ENCODE measurements at places on chromosomes 3 and 15.
A peak's percentile ranks its signal among the peaks of the same experiment; 100 is the strongest.

- no peak for DNase-seq
Observed at GRCh38 chr3:46065294-46065705, 38.0 kb upstream of the XCR1 start.

GRCh38 chr3:10974746-10975375, 17.7 kb upstream of the SLC6A1 start:
- no peak for DNase-seq

- no peak for DNase-seq
Observed at GRCh38 chr3:87732294-87732693, 326.5 kb downstream of the CGGBP1 start.

- no peak for DNase-seq
Observed at GRCh38 chr15:95284933-95285421, 1045.5 kb upstream of the NR2F2 start.

DNA sequence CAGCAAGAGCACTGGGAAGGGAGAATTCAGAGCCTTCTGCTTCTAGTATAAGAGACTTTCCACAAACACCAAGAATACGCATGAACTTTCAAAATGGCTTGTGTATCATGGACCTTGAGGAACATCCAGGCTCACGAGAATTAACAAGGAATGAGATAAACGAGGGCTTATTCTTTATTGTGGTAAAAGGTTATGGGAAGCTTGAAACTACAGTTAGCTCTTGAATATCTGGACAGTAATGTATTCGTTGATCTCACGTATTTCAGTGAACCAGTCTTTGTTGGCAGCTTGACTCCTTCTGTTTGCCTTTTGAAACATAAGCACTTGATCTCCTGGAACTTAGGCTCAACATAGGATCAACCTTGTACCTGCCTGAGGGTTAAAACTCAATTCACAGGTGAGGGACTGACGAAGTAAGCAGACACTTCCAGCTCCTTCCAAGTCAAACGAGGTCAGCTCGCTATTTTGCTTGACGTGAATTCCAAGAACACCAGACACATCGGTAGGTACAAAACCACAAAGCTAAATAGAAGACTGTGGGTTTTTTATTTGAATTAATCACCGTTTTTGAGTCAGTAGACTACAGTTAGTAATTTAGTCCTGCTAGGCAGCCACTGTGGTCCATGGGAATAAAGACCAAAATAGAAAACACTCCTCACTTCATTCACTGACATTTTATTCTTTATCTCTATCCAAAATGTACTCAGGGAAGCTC, 30.8 kb downstream of the GALNT15 start:
- DNase-seq: no peak

- DNase-seq: no peak
Observed at GRCh38 chr3:151969026-151969642, 95.7 kb downstream of the SUCNR1 start.

- no peak for DNase-seq
Observed at GRCh38 chr3:171163101-171164066, 136.9 kb upstream of the SLC2A2 start.

DNA sequence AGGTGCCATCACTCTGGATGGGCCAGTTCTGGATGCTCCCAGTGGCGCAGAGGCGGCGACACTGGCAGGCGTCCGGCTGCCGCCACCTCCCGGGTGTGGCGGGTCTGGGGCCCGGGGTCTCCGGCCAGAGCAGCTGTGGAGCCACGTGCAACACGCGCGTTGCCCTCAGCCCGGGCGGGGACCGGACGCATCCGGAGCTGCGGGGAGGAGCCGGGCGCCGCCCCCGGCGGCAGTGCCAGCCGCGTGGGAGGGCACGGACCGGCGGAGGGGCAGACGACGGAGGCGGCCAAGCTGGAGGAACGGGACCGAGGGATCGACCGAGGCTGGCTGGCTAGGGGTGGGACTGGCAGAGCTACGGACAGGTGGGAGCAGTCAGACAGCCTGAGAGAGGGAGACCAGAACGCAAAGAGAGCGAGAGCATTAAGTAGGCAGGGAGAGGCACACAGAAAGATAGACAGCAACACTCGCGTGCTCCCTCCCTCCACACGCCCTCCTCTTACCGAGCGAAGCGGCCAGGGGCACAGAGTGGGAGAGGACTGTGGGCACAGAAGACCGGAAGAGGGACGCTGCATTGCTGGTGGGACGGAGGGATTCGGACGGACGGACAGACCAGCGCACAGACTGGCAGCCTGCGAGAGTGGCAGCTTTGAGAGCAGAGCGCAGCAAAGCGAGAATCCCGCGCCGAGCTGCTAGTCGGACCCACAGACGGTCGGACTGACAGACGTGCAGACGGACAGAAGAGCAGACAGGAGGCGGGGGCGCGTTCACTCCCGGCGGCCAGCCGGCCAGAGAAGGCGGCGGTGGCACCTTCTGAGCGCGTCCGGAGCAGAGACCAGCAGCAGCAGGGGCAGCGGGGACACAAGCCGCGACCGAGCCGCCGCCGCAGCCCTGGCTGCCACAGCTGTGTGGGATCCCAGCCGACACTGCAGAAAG, at the start of gene ARPP21:
ARPP21 (plus strand) TSS at position 272 of the 933 bp plus-strand sequence. CDS start 42,227 bp downstream, outside the sequence.
- DNase-seq: no peak

- DNase-seq: peak; percentile 89
Observed at GRCh38 chr3:126961191-126961790, 21.6 kb upstream of the PLXNA1 start.

- DNase-seq: no peak
Observed at GRCh38 chr3:149688122-149688757, 30.4 kb upstream of the WWTR1 start.

DNA sequence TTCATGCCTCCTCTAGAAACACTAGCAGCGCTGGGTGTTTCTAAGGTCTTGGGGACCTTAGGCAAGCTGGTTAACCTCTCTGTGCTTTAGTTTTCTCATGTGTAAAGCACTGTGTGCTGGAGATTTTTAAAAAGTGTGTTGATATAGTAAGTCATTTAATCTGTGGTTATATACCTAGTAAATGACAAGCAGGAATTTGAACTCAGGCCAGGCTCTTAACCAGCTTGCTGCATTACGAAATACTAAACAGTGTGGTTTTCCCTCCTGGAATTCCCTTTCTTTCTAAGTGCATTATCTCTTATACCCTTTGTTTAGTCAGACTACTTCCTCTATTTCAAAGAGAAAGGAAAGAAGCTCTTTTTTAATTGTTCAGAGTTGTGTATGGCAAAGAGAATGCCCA, 26.5 kb downstream of the NEO1 start:
- DNase-seq: no peak

GRCh38 chr3:197022405-197023231, 7.0 kb downstream of the MELTF start:
- DNase-seq: peak; percentile 57

Data from ascending aorta (tissue), 2 donors.